ENCODE measurements at places on chromosomes 13 and 19.

DNA sequence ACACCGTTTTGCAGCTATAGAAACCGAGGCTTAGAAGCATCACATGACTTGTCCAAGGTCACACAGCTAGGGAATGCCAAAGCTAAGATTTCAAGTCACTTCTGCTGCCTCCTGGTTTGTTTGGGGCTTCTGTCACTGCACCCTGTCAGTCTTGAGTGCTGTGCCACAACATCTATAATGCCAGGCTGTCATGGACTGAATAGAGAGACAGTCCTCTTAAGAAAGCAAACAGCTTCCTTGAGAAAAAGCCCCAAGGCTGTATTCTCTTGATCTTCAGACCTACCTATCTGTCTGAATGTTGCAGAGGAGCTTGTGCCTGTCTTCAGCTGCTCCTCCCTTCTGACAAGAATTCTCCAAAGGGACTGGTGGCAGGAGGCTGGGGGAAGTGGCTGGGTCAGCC is 81.6 kb downstream of the OLFM4 start:
- DNase-seq, result no peak

GRCh38 chr19:28864024-28864503 is 348.9 kb downstream of the UQCRFS1 start:
- no peak for DNase-seq

GRCh38 chr13:46578590-46578975 is 25.6 kb downstream of the LRCH1 start:
- no peak for DNase-seq

- no peak for DNase-seq
These were observed 24.2 kb downstream of the ZNF45 start for GRCh38 chr19:43910884-43911283.
